ENCODE measurements at places on chromosomes 5 and 9.

GRCh38 chr5:35694481-35694880, 76.8 kb downstream of the SPEF2 start:
- no peak for DNase-seq

DNA sequence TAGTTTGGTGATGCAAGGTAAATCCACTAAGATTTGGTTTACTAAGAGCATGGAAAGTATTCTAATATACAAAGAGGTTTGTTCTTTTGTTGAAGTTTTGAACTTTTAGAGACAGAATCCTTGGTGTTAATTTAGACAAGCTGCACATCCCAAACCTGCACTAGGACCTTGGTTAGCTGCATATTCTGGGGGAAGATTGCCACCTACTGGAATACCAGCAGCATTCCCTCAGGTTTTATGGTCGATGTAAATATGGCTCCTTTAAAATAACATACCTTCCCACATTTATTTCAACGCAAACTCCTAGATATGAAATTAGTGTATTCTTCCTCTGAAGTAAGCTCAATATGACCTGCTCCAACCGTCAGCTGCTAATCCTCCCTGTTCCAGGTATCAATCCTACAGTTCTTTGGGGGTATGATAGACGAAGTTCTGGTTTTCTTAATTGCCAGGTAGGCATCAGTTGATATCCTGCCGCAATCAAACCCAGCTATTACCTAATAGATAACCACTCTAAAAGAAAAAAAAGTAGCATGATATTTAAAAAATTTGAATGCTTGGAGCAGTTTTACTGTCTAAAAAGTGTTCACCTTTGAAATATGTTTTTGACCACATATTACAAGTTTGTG, 624.1 kb downstream of the ISL1 start:
- DNase-seq, result peak; percentile 44

DNA sequence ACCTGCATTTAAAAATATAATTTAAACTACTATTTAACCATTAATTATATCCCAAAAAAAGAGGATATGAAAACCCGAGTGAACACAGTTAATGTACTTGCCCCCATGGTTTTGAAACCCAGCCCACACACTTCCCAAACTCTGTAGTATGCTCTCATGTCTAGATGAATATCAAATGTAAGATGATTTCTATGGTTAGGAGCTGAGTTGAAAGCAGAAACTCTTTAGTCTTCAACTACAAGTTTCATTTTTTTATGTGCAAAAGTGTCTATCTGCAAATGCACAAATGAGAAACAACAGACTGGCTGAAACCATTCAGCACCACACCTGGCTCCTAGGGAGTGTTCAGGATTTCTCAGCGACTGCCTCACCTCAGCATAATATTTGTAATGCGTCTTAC, 183.3 kb downstream of the SEMA5A start:
- no peak for DNase-seq

DNA sequence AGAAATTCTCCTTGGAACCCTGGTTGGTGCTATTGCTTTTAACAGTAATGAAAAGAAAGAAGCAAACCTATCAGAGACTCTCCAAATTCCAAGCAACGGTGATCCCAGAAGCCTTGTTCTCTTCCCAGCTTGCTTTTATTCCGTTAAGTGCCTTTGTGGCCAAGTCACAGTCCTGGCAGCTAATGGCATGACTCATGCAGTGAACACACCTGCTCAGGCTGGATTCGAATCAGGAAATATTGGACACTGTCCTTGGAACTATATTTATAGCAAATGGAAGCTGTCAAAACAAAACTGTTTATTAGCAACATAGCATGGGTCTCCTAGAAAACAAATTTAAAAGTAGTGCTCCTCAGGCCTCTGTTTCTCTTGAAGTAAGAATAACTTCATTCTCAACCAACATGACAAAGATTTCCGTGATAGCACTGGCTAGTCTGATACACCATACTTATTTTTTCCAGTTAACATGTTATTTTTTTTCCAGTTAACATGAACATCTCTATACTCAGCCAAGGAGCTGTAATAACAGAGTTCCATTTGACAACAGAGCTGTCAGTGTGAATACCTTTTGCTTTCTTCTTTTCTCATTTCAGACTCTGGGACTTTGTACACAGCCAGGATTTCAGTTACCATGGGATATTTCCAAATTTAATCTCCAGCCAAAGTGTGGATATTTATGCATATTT, 502.4 kb downstream of the GADD45G start:
- peak; percentile 89 for DNase-seq

DNA sequence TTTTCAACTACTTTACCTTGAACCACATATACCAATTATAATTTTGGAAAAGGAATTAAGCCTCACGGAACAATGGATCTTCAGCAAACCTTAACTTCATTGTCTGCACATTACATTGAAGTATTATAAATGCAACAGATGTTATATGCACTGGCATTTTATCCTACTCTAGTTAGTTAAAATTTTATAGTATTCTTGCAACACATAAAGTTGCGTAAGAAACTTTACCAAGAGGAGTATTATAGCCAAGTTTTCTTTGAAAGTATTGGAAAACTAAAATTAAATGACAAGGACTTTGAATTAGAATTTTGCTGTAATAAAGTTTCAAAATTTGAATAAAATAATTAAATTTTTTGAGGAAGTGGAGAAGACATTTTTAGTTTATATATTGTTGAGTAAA, 63.4 kb upstream of the SREK1 start:
- DNase-seq, result no peak

GRCh38 chr5:87155106-87155505, 112.6 kb upstream of the RASA1 start:
- DNase-seq, result no peak

GRCh38 chr9:89919171-89919681, 314.4 kb downstream of the GADD45G start:
- DNase-seq, result peak; percentile 88

- no peak for DNase-seq
These were observed 351 bp downstream of the TRIO start for GRCh38 chr5:14143546-14143840.

DNA sequence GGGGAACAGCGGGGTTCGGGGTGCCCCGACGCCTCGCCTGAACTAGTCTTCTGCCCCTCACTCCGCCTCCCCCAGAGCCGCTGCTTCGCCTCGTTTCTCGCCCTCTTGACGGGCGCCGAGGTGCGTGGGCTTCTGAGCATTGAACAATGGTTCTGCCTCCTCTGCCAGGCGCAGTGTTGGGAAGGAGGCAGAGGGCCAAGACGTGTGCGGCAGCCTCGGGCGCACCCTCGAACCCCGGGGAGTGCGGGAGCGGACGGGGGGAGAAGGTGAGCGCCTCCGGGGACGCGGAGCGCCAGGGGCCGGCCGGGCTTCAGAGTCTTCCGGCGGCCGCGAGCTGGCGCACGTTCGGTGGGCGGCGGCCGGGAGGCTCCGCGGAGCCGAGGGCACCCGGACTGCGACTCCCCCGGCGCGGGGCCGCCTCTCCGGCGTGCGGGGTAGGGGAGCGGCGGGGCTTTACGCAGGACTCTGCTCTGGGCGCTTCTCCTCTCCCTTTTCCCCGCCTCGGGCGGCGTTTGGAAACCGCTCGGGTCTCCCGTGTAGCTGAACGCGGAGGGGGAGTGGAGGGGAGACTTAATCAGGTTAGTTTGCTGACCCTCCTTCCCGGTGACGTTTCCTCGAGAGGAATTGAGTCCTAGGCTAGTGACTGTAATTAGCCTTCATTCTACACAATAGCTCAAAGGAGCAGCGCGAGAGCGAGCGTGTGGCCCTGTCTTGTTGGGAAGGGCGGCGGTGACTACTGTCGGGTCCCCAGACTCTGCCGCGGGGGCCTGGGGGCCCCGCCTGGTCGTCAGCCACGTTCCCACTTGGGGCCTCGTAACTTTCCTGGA, 1.1 kb downstream of the VLDLR start:
- peak; percentile 37 for DNase-seq

DNA sequence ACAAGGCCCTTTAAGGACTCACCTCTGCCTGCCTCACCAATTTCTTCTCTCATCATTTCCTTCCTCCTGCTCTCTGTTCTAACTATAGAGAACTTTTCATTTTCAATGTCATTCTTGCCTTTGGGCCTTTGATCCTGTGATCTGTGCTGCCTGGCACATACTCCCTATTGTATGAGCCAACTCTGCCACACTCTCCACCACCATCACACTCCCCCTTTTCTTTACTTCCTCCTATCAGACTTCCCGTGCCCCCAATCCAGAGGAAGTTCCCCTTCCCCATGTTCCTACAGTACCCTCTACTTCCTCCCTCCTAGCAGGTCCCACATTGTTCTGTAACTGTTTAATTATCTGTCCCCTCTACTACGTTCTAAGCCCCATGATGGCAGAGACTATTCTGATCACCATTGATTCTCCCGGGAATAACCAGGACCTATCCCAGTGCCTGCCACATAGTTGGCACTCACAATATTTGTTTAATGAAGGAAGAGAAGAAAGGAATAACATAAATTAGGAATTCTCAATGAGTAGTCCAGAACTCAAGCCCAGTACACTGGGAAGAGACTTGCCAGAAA, 27.5 kb downstream of the ADAM19 start:
- no peak for DNase-seq

- no peak for DNase-seq
These were observed 111.7 kb downstream of the ESM1 start for GRCh38 chr5:54873691-54874090.

All from NCI-H510A treated with DMSO at 0.1 percent for 48 hours (cell line).